ENCODE measurements at places on chromosomes 6 and 20.

GRCh38 chr6:90285611-90286381 lies 10.8 kb downstream of the BACH2 start:
- peak; percentile 17 for DNase-seq

DNA sequence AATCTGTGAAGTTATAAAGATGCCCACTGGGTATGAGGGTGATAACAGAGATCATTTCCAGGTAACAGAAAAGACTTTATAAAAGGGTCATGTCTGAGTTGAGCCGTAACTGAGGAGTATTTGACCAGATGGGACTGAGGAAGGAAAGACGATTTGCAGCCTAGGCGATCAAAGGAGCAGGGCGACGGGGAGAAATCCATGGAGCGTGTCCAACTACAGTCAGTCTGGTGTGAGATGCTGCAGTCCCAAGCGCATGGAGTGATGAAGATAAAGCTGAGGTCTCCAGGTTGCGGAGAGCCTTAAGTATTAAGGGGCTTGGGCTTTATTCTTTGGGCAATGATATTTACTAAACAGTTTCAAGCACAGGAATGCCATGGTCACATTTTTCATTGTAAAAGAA lies 166.7 kb downstream of the PRKN start:
- DNase-seq: no peak

- no peak for DNase-seq
Observed at GRCh38 chr6:68108233-68108835, 526.7 kb upstream of the ADGRB3 start.

DNA sequence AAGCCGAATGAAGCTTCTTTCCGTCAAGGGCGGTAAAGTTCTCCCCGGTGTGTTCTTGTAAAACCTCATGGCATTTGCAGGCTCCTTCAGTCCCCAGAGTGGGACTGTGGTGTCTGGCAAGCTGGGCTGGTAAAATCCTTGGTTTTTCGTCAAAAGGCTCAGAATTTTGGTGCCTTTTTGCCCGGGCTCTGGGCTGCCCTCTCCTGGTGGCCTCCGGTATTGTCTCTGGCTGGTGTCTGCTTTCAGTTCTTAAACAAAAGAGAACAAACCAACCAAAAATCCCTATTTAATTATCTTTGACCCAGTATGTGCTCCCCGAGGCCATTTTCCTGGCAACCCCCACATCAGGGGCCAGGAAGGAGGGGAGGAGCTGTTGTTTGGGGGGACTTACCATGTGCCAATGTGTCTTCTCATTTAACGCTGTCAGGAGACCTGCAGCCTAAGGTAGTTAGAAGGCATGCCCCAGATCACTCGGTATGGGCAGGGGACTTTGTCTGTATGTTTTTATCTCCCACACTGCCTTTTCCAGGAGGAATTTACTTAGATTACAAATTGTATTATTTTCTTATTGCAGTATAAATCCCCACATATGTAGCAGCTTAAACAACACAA lies 11.1 kb downstream of the CDH4 start:
- no peak for DNase-seq

DNA sequence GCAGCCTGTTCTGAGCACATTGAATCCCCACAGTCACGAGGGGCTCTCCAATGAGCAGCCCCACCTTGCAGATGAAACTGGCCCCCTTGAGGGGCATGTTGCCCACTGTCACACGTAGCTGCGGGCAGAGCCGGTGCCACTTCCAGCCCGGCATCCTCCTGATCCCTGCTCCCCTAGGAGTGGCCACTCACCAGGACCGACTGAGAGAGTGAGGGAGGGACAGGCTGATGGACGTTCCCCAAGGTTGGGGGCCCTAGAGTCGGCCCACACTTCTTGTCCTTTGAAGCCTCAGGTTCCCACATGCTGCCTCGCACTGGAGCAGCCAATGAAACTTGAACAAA lies 10.5 kb downstream of the ENTPD6 start:
- no peak for DNase-seq

GRCh38 chr20:9122571-9122970 lies 53.7 kb downstream of the PLCB4 start:
- DNase-seq: no peak

DNA sequence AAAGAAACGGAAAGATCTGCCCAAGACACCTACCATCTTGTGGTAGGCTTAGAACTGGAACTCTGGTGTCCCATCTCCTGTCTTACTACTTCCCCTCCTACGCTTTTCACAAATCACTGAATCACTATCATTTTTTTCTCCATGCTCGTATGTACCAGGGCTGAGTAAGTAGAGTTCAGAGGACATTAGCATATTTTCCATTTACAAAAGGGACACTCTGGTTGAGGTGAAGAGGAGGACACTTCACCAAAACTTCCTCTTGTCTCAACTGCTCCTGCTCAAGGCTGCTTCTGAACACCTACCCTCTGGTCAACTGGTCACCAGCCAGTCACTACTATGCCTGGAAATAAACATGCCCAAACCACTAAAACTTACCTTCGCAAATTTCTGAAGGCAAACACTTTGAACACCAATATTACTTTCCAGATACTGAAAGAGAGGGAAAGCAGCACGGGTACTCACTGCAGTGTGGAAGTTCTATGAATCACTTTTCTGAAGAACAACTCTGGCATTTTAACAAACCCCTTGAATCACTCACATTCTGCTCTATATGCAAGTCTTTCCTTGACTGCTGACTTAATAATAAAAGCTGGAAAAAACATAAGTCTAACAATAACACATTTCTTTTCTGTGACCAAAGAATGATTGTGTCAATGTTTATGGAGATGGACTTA lies 123.3 kb downstream of the INSM1 start:
- no peak for DNase-seq

DNA sequence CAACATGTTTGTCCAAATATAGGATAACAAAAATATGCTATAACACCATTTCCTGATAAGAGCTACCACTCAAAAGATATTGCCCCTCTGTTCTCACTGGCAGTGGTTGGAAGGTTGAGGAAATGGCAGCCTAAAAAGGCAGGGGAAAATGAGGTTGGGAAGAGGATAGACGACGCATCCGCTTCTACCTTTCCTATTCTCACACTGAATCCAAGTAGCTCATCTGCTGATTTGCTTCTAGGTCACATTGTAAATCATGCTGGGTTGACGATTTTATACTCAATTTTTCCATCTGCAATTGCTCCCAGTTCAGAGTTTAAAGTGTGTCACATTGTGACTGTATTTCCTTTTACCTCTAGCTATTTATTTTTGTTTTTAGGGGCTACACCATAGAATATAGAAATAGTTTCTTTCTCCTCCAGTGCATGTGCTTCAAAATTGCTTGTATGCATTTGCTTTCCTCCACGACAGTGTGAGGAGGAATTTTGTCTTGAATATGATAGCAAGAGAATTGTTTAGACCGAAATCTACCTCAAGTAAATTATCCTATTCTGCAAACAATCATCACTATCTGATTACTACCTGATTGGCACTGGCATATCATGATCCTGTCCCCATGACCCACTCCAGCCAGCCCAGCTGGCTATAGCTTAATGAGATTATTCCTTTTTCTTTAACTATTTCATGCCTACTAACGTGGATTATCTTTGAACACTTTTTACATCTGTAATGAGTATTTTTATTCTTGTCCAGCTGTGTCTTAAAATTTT lies 179.6 kb upstream of the RAB32 start:
- DNase-seq: no peak

GRCh38 chr6:24742216-24742738 lies 23.3 kb upstream of the C6orf62 start:
- no peak for DNase-seq

DNA sequence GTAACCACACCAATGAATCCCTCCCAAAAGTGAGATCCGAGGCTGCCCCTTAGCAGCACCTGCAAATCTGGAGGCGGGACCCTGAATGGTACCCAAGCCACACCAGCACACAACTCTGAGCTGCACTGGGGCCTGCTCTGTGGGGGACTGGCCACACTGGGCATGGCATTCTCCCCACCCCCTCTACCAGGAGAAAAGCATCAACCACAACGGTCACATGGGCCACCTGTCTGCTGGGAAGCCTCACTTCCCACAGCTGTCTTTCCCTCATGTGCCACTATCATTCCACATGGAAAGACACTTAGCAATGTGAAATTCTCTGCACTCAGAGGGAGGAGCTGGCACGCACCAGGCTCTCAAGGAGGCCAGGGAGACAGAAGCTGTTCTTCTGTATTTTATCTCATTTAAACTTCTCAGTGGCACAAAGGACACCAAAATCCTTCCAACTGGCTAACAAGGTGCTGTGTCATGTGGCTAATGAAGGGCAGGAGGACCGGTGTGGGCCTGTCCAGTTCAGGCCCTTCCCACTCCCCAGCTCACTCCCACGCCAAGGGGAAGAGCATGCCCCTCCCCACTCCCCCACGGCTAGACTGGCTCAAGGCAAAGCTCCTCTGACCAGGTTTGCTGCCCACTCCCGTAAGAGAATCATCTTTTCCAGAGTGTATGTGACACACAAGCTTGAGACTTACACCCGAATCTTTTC lies 19.0 kb downstream of the YTHDF1 start:
- DNase-seq: no peak

DNA sequence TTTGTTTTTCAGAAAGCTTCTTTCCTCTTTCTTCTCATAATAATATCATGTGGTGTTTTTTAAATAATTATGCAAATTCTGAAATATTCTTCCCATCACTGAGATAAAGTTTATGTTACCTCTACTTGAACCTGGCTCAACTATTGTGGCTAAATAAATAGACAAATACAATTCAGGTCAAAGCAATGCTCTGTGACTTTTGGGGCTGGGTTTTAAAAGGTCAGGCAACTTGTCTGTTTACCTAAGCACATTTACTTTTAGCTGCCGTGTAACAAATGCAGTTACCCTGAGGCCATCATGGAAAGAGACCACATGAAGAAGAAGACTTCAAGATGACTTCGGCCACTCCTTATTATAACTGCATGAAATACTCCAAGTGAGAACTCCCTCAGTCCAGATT lies 33.7 kb upstream of the MEI4 start:
- DNase-seq: no peak

GRCh38 chr6:33812669-33813068 lies 8.9 kb upstream of the MLN start:
- peak; percentile 57 for DNase-seq

DNA sequence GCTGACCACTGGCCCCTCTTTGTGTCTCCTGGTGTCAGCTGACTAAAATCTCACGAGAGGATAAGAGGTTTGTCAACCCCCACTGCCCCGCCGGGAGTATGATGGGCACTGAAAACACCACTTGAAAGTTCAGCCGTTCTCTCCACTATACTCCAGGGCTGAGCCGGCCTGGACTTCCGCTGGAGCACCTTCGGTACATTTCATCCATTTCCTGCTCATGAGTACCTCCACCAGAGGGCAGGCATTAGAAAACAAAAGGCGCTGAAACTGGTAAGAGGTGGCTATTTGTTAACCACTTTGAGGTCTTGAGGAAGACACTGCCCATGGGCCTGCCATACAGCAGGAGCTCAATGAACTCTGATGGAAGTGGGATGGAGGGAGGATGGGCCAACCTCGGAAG lies 17.9 kb upstream of the ANKRD60 start:
- no peak for DNase-seq

- DNase-seq: no peak
Observed at GRCh38 chr6:147561726-147562125, 53.2 kb downstream of the SAMD5 start.

- no peak for DNase-seq
Observed at GRCh38 chr6:145119081-145119480, 616.2 kb downstream of the EPM2A start.

- DNase-seq: no peak
Observed at GRCh38 chr20:10655720-10656669, 17.8 kb downstream of the JAG1 start.

- no peak for DNase-seq
Observed at GRCh38 chr6:36120979-36121786, 9.1 kb upstream of the MAPK13 start.

DNA sequence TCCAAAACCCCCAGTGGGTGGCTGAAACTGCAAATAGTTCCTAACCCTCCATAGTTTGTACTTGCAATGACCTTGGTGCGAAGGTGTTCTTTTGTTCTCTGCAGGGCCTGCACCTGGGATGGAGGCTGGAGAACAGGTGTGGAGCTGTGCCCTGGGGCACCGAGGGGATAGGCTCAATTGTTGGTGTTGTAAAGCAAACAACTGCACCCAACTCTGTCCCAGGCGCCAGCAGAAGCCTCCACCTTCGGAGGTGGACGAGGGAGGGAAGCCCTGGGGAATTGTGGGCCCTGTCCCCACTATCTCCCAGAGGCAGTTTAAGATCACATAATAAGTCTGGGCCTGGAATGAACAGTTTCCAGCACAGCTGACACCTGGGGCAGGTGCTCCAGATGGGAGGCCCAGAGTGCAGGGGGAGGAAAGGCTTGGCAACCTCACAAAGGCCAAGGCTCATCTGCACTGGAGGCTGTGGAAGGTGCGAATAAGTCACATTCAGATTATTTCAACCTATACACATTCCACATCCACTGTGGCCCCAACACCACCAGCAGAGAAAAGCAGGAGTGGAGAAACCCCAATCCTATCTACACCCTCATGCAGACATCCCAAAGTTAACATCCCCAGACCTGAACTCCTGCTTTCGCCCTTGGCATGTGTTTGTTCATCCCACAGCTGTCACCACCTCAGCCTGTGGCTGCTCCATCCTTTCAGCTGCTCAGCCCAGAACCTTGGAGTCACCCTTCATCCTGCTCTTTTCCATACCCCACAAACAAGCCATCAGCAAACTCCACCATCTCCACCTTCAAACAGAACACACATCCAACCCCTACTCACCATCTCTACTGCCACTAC lies 12.3 kb upstream of the CBFA2T2 start:
- peak; percentile 80 for DNase-seq

- DNase-seq: no peak
Observed at GRCh38 chr6:34044945-34045595, 100.8 kb downstream of the GRM4 start.

GRCh38 chr6:2147766-2148448 lies 97.5 kb downstream of the GMDS start:
- no peak for DNase-seq

- DNase-seq: no peak
Observed at GRCh38 chr6:64266351-64266821, 630.8 kb downstream of the PHF3 start.

GRCh38 chr6:42459888-42460287 lies 8.2 kb upstream of the TRERF1 start:
- DNase-seq: no peak

DNA sequence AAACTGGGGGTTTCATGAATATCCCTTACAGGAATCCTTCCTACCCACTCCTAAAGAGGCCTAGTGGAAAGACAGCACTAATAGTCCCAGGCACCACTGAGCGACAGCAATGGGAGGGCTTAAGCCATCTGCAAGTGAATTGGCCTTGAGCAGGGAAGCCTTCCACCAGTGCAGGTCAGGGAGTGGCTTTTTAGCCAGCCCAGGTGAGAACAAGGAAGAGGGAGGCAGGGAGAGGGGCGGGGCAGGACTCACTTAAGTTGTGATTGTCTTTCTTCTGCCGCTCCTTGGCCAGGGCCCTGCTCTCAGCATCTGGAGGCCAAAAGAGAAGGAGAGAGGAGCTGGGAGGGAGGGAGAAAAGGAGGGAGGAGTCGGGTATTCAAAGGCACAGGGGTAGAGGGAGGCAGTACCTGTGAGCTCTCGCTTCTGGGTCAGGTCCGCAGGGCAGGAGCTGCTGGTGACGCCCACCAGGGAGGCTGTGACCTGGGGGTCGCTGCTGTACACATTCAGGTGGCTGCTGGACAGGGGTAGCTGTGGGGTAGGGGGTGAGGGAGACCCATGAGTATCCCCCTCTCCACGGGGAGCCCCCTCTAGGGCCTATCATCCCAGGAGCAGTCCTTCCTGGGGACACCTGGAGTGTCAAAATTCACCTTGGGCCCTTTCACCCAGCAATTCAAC lies 47.8 kb downstream of the TFEB start:
- DNase-seq: no peak
